Thoracic aorta (tissue), 2 donors: ENCODE measurements at places on chromosomes 12 and 14. TPM values are rescaled to one million over a fixed set of nuclear protein-coding genes. Genes with fewer than 3 reads are reported as not detected.

DNA sequence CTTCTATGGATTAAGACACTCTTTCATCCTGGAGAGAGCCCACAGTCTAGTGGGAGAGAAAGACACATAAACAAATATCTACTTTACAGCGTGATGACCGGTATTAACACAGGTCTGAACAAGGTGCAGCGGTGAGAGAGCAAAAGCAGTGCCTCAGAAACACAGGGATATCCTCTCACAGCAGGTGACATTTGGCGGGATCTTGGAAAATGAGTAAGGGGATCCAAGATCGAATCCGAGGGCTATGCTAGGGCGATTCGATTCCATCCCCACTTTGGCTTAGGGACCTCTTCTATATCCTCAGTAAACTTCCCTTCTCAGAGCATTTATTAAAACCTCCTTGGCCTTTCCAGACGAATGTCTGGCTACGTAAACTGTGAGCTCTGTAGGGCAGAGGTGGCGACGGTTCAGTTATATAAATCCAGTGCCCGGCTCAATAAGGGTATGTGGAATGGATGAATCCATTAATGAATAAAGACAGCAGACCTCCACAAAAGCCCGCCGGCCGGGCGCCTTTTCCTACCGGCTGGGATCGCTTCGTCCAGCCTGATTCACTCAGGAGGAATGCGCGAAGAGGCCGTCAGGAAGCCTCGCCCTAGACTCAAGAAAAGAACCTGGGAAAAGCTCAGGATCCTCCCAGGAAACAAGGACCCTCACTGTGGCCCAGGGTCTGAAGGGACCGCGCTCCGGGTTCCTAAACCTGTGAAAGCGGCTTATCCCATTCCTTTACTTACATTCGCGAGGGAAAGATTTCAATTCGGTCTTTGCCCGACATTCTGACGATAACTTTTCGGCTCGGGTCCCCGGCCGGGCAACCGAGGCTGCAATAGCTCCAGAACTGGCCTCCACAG lies 455 bp downstream of the ATP6V1D start:
- DNase-seq = no peak

DNA sequence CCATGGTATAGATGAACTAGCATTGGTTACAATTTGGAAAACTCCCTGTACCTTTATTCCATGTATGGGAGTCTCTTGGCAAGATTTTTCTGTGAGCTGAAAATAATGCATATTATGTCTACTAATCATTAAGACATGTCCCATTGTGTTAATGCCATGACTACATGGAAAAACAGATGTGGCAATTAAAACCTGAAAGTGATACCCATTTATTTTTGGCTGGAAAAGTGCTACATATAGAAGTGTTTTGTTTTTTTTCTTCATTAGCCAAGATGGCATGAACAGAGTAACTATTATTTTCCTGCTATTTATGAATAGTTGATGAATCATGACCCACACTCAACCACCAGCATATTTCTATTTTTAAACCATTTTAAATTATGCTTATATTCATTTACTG lies 58.2 kb downstream of the ALG10B start:
- DNase-seq = no peak

DNA sequence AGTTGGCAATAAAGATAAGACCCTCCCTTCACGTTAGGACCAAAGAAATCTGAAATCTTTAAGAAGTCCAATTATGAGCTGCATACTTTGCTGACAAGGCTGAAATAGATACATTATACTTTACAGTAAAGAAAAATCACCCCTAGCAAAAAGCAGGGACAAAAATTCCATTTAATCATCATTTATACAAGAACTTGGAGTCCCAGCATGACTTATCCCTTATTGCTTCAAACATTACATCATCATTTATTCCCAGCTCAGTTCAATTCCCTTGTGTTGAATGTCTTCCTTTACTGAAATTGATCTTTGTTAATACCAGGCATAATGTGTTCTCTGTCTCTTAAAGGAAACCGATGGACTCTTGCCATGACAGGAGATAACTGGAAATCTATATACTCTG lies 449.6 kb upstream of the CCDC196 start:
- no peak for DNase-seq

- no peak for DNase-seq
These were observed 167.9 kb downstream of the FSCB start for GRCh38 chr14:44339231-44339630.

OTOGL gene
- 0.81 TPM for total RNA-seq
